ENCODE measurements at places on chromosomes 1 and 21.

DNA sequence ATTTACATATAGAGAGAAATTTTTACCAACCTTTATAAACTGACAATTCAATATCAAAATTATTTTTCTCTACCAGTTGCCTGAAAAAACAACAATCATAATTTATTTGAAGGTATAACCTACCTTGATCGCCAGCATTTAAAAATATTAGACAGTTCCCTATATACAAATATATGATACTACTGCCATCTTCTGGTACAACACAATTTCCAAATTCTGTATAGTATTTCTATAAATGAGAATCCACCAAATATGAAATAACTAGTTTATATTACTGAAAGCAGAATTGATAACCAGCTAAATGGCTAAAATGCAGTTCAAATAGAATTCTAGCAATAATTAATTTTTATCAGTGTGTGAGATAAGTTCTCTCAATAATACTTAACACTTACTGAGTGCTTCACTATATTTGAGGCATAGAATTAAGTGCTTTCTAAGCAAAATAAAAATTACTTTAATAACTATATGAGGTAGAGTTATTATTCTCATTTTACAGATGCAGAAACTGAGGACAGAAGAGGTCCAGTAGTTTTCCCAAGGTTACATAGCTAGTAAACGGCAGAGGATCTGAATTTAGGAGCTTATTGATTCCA is 75.6 kb downstream of the PIGK start:
- DNase-seq: no peak

- no peak for DNase-seq
These were observed 82.2 kb upstream of the BMP8A start for GRCh38 chr1:39409055-39409816.

DNA sequence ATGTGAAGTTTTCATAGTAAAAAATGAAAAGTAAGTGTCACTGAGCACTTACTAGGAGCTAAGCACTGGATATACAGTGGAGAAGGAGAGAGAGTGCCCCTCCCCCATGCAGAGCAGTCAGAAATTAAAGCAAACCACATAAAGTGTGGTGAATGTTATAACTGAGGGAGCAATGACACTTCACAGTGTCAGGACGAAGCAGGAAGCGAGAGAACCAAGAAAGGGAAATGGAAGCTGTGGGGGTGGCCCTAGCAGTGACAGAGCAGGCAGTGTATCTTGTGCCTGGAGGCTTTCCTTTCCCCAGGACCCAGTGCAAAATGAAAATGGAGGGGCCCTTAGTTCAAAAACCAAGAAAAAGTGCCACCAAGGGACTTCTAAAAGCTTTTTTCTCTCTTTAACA is 21.5 kb upstream of the RCAN3 start:
- DNase-seq: no peak

DNA sequence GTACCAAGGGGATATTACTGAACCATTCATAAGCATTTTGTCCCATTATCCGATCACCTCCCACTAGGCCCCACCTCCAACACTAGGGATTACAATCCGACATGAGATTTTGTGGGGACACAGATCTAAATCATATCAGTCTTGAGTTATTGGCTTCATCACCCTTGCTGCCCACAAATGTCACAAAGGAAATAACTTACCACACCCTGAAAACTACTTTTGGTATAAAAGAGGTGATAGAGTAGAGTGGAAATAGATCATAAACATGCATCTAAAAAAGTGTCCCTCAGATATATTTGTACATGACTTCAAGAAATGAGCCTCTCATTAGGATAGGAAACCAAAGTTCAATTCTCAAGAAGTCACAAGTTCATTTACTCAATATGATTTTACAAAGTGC is 22.6 kb upstream of the FCRL3 start:
- DNase-seq: no peak
